ENCODE measurements at places on chromosomes 7 and 10.
A peak's percentile ranks its signal among the peaks of the same experiment; 100 is the strongest.

- no peak for DNase-seq
Observed at GRCh38 chr10:115801457-115801856, 471.5 kb downstream of the GFRA1 start.

DNA sequence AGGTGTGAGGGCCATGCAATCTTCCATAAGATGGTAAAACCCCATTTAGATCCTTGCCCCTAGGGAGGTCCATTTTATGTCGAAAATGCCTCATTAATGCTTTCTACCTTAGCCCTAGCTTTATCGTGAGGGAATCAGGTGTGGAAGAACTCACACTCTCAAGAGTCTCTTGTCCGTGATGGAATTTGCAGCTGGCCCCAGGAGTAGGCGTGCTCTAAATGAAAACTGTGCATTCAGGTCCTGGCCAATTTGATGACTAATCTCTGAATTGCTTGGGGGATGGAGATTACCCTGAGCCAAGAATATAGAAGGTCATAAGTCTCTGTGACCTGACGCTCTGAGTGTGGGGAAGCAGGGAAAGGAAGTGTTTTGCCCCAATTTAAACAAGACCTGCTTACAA is 6.6 kb downstream of the C10orf90 start:
- DNase-seq, result peak; percentile 74

- no peak for DNase-seq
Observed at GRCh38 chr10:22724773-22725172, 10.4 kb upstream of the PIP4K2A start.

- DNase-seq, result no peak
Observed at GRCh38 chr7:105905209-105905909, 29.0 kb upstream of the ATXN7L1 start.

GRCh38 chr10:74178042-74178791 is 27.2 kb downstream of the ADK start:
- DNase-seq, result no peak

GRCh38 chr10:87675396-87676376 is 16.0 kb downstream of the PAPSS2 start:
- no peak for DNase-seq

- no peak for DNase-seq
Observed at GRCh38 chr10:89503652-89504370, 31.6 kb downstream of the SLC16A12 start.

DNA sequence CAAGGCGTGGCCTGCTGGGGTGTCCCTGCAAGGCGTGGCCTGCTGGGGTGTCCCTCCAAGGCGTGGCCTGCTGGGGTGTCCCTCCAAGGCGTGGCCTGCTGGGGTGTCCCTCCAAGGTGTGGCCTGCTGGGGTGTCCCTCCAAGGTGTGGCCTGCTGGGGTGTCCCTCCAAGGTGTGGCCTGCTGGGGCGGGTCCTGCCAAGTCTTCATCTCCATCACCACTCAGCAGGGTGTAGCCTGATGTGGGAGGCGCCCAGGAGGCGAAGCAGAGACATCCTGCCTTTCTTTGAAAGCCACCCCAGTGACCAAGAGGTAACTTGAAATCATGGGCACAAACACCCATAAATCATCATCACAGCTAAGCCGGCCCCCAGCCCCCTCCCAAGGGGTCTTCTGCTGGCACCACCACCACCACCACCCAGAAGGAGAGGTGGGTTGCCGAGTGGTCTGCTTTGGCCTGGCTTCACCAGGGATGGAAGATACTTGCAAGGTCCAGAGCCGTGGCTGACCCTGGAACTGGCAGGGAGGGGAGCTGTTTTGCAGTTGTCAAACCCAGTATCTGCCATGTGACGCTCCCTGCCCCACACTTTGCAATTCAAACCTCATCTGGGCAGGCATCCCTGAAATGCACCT is 190.6 kb downstream of the EBF3 start:
- no peak for DNase-seq

DNA sequence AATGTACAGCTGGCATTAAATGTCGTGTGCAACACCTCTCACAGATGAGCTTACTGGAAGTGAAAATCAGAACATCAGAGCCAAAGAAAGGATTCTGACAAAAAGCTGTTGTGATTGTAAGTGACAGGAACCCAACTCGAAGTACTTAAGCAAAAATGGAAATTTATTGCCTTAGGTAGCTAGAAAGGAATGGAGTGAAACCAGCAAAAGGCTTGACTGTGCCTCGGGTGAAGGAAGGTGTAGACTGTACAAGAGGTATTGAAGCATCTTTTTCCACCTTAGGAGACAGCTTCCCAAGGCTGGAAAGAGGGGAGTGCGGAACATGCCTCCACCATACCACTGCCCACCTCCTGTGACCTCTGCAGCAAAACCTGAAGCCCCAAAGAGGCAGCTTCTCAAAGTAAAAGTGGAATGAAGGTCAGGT is 27.3 kb upstream of the ITGB1 start:
- no peak for DNase-seq

- DNase-seq, result no peak
Observed at GRCh38 chr10:24343686-24344085, 134.7 kb downstream of the KIAA1217 start.

DNA sequence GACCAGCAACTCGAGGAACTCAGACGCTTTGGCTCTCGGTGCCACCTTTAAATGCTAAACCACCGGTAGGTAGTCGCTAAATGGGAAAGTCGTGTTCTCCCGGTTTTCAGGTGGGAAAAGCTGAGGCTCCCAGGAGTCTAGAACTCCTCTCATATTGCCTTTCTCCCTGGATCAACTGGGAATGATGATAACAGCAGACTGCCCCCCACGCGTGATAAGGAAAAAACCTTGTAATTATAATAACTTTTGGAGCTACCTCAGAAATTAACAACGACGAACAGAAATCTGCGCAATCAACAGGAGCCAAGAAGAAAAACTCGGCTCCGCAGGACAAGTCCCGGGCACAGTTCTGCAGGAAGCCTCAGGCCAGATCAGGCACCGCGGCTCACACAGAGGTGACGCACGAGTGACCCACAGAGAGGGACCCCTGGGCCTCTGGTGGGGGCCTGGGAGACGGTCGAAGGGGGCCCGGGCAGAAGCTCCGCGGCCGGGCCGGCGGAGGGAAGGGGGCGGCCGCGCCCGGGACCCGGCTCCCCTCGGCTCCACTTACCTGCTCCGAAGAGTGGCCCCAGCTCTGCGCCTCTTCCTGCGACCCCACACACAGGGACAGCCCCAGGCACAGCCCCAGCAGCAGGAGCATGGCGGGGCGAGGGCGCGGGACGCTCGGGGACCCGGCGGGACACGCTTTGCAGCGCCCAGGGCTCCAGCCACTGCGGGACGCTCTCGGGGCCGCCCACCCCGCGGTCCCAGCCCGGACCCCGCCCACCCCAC is at the start of gene ITIH5:
Gene ITIH5 (minus strand): TSS at position 714 of the 771 bp plus-strand sequence. CDS start 74 bp downstream, at position 640.
- no peak for DNase-seq

GRCh38 chr10:47045331-47045861 is 134.2 kb downstream of the PTPN20 start:
- DNase-seq, result no peak

- no peak for DNase-seq
Observed at GRCh38 chr10:69254877-69255276, 23.4 kb upstream of the HK1 start.

DNA sequence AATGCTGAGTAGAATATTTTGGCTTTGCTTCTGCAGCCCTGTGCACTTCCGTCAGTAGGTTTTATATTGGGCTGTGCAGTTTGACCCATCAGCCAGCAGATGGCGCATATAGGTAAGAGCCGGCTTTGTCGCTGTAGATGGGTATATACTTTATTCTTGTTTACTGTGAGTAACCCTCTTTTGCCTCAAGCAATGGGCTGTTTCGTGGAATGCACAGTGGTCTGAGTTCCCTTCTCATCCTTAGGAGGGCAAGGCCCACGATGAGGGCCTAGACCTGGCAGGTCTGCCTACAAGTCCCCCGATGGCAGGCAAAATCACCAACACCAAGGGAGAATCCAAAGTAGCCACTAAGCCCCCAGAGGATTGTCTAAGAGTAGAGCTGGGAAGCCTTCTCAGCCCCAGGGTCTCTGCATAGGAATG is 1002.9 kb upstream of the KCND2 start:
- peak; percentile 11 for DNase-seq

DNA sequence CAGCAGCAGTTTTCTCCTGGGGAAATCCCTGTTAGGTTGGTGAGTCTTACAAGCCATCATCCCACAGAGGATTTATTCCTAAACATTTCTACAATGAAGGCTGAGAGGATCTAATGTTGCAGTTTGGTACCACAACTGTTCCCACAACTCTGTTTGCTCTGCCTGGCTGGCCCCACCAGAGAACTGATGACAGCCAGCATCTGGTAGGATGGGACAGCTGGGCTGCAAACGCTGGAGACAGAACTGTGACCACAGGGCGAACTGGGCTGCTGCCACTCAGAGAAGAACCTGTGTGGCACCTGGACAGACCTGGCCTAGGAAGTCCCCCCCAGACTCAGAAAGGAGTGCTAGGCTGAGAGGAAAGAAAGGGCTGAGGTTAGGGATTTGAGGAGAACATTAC is 94.8 kb downstream of the CALN1 start:
- DNase-seq, result no peak

DNA sequence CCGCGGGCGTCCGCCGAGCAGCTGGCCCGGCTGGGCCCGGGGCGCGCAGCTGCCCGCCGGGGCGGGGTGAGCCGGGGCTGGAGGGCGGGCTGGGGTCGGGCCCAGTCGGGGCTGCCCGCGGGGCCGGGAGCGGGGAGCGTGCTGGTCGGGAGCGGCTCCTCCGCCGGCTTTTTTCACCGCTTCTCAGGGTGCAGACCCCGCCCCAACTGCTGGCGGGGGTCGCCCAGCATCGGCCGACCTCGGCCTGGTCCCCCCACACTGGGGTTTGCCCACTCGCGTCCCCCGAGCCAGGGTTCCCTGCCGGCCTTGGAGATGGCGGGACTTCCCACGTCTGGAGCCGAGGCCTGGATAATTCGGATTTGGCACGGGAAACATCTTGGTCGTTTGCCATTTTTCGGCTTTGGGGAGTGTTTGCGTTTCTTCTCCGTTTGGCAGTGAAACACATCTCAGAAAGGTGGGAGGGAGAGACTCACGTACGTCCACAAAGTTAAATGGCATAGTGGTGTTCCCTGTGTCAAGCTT is 432 bp downstream of the TMEM248 start:
- DNase-seq, result peak; percentile 34

DNA sequence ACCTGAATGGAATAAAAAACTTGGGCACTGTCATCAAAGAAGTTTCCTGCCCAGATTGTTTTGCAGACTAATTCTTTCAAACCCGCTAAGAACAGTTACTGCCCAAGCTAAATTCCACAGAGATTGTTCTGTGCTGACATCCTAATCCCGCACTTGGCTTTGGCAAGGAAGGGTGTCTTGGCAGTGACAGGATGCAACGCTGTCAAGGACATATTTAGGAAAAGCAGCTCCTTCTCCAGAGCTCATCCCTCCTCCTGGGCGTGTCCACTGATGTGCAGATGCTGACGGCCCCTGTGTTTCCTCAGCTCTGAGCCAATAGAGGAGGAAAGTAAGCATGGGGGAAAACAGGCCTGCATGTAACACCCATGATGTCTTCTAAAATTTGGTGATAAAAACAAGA is 74.2 kb downstream of the EEPD1 start:
- DNase-seq, result peak; percentile 80

DNA sequence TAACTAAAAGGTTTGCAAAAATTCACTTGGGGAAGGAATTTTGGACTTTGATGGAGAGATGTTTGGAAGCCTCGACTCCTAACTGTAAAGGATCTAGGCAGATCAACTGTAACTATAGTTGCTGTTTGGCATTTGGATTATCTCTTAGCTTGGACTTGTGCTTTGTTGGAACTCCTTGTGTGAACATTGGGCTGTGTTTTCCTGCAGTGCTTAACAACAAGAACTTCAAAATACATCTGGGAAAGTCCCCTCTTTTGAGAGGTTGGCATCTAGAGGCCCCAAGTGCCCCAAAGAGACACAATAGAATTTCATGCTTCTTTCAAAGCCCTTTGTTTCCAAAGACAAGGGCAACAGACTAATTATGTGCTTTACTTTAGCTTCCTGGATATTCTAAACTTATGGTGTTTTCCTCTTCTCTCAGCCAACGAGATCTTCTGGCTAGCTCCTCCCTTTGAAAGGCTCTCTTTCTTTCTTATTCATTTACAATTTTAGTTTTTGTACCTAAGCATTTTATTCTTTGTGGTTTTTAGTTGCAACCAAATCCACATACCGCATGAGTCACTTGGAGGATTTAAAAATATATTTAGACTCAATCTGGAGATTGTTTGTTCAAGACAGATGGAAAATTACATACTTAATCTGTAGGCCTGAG is 11.6 kb downstream of the ABCA13 start:
- DNase-seq, result peak; percentile 17

DNA sequence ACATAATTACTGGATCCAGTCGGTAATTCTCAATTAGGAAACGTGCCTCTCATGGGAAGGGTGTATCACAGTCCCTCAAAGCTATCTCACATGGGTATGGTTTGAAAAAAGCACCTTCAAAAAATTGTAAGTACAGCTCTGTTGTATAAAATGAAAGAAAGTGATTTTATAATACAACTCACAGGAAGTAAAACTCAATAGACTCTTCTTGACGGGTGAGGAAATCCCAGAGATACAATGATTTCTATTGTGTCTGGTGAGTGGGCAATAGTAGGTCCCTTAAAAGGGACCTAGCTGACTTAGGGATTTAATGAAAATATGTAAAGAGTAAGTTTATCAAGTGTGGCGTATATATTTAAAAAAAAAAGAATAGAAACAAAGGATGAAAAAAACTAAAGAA is 27.0 kb downstream of the TASOR2 start:
- no peak for DNase-seq

DNA sequence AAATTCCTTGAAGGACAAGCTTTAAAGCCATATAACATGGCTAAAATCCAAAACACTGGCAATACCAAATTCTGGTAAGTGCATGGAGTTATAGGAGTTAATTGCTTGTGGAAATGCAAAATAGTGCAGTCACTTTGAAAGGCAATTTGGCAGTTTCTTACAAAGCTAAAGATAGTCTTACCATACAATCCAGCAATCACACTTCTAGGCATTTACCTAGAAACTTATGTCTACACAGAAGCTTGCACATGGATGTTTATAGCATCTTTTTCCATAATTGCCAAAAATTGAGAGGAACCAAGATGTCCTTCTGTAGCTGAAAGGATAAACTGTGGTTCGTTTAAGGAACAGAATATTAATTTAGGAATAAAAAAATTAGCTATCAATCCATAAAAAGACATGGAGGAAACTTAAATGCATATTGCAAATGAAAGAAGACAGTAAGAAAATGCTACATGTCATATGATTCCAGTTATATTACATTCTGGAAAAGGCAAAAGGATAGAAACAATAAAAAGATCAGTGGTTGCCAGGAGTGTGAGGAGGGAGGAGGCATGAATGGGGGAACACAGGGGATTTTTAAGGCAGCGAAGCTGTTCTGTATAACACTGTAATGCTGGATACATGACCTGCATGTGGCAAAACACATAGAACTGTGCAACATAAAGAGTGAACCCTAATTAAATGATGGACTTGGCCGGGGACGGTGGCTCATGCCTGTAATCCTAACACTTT is 51.9 kb downstream of the GNAT3 start:
- DNase-seq, result no peak

GRCh38 chr10:119368991-119369869 is 161.9 kb downstream of the GRK5 start:
- DNase-seq, result no peak

DNA sequence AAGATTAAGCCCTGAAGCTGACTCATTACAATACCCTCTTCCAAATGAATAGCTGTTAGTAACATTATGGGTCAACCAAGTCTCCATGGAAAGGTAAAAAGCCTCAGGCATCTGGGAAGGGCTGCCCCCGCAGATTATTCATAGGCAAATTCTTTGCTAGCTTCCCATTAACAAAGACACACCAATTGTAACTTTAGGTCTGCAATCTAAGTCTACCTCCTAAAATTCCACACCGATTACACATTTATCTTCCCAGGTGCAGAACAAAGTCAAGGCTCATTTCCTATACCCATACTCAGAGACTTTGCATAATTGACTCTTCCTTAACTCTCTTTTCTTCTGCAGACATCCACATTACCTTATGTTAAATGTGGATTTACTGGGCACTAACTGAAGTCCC is 826.3 kb upstream of the MBL2 start:
- no peak for DNase-seq
